Activated T-cell treated with anti-CD3 and anti-CD28 coated beads, Interleukin-2, amount 50 U/mL, for 72 hours (primary cell): ENCODE measurements at places on chromosomes 3 and 15. TPM values are rescaled to one million over a fixed set of nuclear protein-coding genes. Genes with fewer than 3 reads are reported as not detected.

The HRH1 gene
- 4.6 TPM for total RNA-seq

The DPPA2 gene
- total RNA-seq = not detected

The GP9 gene
- not detected for total RNA-seq

The LINGO1 gene
- total RNA-seq = 0.17 TPM
